ENCODE measurements at places on chromosomes 2 and 18.

DNA sequence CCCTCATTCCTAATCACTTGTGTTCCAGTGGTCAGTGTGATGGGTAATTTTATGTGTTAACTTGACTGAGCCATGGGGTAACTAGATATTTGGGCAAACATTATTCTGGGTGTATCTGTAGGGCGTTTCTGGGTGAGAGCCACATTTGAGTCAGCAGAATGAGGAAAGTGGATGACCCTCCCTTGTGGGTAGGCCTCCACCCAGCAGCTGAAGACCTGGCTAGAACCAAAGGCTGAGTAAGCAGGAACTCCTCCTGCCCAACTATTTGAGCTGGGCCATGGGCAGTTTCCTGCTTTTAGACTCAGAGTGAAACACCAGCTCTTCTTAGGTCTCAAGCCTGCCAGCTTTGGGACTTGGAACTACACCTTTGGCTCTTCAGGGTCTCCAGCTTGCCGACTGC, 141.8 kb downstream of the ACKR3 start:
- DNase-seq: no peak

DNA sequence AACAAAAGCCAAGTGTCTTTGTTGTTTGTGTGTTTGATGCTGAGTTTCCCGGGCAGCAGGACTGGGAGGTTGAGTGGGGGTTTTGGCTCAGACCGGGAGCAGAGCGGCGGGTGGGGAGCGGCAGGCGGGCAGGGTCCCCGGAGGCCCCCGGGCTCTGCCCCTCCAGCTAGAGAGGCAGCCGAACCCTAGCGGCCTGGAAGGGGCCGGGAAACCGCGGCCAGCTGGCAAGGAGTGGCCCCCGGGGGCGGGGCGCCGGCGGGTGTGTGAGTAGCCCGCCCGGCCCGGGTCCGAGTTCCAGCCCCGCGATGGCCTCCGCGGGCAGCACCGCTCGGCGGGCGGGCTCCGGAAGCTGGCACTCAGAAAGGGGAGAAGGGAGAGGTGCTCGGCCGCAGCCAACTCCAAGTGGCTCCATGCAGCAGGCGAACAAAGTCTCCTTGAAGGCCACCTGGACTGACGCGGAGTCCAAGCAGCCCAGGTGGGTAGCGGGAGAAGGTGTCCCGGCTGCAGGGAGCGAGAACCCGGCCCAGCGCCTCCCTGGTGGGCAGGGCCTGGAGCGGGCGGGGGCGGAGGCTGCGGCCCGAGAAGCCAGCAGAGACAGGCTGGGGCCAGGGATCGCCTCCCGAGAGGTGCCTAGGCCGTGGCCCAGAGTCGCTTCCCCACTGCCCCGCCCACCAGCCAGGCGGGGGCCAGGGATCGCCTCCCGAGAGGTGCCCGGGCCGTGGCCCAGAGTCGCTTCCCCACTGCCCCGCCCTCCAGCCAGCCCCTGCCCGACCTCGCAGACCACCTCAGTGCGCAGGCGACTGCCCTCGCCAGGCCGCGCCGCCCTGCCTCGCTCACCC, at the start of gene ANKRD53:
Gene ANKRD53 (plus strand): TSS at position 290 of the 839 bp plus-strand sequence. CDS start 16 bp downstream, at position 306.
- no peak for DNase-seq

GRCh38 chr2:164599954-164600589, 21.2 kb downstream of the GRB14 start:
- DNase-seq: no peak

DNA sequence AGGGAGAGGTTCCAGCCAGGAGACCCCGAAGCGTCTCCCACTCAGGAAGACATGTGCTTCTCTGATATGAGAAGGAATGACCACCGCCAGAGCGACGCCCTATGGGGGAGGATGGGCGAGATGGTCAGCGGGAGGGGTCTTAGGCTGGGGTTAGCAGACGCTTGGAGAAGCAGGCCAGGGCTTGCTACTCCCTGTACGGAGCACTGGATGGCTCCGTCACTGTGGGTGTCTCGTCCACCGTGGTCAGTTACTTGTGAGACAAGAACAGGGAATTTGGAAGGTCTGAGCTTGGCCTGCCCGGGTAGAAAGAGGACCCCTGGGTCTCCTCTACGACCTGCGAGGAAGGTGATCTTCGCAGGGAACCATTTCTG, 39.8 kb downstream of the TMEM18 start:
- no peak for DNase-seq

DNA sequence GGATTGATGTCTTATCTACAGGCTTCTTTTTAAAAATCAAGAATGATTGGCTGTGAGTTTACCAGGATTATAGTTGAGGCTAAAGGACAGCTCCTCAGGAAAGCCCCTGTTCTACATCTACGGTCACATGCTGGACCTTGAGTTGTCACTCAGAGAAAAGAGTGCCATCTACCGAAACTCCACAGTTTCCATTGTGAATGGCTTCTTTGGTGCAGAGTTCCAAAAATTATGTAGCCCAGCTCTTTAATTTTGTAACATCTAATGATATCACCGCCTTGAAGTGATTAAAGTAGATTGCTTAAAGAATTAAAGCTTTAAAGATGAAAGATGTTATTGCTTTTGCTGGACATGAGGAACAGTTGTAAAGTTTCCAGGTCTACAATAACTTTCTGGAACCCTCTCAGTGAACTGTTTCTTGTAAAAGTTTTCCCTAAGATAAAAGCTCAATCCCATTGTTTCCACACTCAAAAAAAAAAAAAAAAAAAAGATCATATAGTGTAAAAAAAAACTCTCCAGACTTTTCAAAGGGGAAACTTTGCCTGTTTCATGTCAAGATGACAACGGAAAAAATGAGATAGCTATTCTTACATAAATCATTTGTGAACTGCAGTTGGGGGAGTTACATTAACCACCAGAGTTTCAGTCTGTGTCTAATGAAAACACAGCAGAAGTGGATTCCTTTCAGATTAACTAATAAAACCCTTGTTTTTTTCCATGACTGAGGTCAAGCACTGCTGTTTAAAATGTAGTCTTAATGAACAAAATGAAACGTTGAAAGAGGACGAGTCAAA, 4.3 kb downstream of the COL3A1 start:
- no peak for DNase-seq

- no peak for DNase-seq
These were observed 128.3 kb downstream of the LRRC30 start for GRCh38 chr18:7358989-7359726.

DNA sequence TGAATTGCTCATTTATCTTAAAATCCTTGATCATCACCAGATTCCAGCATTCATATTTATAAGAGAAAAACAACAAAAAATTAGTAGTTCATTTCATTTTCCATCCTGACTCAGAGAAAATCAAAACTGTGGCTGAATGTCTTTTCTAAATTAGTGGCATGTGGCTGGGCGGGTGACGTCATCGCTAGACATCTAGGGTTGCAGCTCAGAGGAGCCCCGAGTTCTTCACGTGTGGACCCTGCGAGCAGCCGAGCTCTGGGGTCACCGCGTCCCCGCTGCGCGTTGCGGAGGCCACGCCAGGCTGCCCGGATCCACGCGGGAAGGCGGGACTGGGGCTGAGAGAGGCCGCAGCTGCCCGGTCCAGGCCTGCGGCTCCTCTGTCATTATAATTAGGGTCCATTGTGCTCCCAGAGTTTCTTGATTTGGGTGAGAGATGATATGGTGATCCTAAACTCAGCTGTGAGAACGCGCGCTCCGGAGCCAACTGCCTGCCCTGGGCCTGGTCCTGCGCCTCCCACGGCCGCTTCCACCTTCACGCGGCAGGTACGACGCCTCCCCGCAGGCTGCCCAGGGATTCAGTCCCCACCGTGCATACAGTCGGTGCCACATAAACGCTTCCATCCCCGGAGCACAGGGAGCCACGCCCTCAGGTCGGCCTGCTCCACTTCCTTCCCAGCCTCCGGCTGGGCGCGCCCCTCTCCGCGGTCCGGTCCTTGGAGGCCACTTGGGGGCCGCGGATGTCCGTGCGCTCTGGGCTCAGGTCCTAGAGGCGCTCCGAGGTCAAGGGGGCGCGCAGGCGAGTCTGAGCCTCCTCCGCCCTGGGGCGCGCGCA, 56.5 kb downstream of the TMEM18 start:
- no peak for DNase-seq

GRCh38 chr2:141497272-141497671, 633.5 kb downstream of the LRP1B start:
- DNase-seq: no peak

DNA sequence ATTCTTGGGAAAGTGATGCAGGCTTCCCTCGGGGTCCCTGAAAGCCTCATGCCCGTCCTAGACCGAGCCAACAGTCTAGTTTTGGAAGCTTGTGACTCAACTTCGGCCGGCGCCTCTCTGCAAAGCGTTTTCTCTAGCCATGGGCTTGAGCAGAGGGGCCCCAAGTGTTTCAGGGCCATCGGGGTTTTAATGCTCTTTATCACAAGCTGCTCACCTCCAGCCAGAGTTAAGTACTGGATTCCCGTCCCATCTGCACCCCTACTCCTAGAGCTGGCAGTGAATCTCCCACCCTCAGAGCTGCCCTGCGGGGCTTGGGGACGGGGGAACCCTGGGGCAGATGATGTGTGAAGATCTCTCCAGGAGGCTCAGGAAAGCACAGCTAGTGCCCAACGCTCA, 7.3 kb downstream of the RAX start:
- no peak for DNase-seq

DNA sequence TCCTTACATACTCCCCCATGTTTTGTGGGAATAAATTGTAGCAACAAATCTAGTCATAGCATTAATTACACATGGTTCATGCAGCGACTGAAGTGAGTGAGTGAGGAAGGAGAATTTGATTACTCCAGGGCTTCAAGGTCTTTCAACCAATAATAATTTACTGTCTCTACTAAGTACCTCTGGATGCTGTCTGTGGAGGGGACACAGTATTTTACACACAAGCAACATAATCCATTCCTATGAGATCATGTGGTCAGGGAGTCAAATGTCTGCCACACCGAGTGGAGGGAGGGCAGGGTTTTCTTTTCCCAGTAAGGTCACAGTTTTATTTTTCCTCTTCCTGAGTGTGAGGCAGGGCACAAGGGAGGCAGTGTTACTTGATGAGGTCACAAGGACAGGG, 334.7 kb upstream of the CELF4 start:
- DNase-seq: no peak

DNA sequence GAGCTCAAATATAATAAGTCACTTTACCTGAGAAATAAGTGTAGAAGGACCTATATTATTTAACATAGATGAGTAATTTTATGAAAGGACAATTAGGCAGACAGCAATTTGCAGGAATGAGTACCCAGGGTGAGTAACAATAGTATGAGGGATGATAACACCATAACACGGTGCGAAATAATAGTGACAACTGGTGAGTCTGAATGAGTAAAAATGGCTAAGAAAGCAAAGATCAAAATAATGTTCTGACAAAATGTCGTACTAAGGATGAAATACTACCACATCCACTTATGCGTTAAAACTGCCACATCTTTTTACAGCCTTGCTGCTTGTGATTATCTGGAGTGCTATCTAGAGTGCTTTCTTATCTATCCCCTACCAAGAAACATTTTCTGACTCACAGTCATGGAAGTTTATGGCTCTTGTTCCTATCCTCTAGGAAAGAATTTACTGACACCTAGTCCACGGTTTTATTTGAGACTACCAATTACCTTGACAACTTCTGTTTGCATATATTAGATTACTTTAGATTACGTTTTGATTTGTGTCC, 929.7 kb downstream of the LRP1B start:
- DNase-seq: no peak

DNA sequence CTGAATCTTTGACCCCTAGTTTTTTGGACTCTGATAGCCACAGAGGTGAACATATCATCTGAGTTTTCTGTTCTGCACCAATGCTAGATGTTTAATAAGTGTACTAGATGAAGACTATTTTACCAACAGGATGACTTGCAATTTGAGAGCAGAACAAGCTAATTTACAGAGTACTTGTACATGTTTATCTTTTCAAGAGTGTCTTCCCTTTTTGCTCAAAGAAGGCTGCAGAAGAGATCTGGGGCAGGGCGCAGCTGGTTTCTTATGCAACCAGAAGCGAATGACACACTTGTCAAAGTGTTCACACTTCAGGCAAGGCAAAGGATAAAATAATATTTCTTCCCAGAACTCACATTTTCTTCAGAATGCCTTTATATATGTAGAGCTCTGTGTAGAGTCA, 86.0 kb downstream of the VWA3B start:
- no peak for DNase-seq

- no peak for DNase-seq
These were observed 342 bp downstream of the CYB5A start for GRCh38 chr18:74291472-74291770.

DNA sequence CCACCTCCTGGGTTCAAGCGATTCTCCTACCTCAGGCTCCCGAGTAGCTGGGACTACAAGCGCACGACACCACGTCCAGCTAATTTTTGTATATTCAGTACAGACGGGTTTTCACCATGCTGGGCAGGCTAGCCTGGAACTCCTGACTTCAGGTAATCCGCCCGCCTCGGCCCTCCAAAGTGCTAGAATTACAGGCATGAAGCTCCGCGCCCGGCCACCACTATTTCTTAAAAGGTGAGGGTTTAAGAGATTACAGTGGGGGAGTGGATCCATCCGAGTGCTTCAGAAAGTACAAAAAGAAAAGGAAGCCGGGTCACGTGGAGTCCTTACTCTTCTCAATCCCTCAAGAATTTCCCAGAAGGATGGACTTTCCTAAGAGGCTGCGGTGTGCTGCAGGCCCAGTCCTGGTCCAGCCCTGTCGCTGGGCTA, 146.9 kb downstream of the ANKRD44 start:
- DNase-seq: no peak

DNA sequence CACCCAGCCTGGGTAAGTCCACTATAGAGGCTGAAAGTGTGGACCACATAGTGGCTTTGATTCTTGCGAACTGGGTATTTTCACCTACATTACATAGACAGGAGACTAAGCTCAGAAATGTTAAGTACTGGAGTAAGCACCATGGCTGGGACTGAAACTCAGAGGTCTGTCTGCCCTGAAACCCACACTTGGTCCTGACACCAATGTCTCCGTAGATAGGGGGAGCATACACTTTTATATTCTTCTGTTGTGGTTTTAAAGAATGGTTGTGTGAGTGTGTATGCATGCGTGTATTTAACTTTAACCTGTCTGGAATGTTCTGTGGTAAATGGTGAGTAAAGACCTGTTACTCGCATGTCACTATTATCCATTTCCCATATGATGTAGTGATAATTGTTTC, 10.3 kb upstream of the NPPC start:
- no peak for DNase-seq

- DNase-seq: no peak
These were observed 4.8 kb upstream of the MRPL44 start for GRCh38 chr2:223952280-223952968.

DNA sequence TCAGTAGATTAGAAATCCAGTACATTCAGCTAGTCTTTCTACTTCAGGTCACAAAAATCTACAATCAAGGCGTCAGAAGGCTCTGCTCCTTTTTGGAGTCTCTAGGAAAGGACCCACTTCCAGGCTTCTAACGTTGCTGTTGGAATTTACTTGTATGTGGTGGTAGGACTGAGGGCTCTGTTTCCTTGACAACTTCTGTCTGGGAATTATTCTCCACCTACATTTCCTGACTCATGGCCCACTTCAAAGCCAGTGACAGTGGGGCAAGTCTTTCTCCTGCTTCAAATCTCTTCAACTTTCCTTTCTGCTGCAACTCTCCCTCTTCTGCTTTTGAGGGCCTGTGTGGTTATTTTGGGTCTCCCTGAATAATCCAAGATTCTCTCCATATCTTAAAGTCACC, 10.4 kb upstream of the TMX3 start:
- no peak for DNase-seq
